ENCODE measurements at places on chromosomes 16 and 17.

- no peak for DNase-seq
Measured at GRCh38 chr16:67426950-67427349, 4.0 kb upstream of the HSD11B2 start.

- peak; percentile 16 for DNase-seq
Measured at GRCh38 chr17:80414508-80414802, 512 bp upstream of the ENDOV start.

DNA sequence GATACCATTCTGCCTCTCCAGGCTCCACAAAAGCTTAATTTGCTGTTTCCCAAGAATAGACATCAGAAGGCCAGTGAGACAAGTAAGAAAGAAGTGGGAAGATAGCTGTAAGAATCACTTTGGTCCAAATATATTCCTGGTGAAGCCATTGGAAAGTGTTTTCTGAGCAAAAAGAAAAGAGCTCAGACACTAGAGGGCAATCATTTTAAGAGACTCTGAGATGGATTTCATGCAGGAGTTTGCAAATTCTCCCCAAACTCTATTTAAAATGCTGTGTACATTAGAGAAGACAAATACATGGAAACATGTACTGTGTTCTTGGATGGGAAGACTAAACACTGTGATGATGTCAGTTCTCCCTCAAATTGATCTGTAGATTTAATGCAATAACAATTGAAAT lies 8.0 kb upstream of the SLC6A2 start:
- DNase-seq = no peak

DNA sequence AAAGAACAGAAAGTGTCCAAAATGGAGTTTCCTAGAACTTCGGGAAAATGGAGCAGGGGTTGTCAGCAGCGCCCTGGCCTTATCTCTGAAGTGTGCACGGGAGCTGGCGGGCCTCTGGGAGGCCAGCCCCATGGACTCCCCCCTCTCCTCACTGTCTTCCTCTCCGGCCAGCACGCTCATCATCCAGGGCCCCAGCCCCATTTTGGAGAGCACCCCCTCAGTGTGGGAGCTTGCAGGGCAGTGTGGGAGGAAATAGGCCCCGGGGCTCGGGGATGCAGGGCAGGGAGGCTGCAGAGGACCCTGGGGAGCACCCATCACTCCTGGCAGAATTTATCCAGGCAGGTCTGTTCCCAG lies 4.9 kb upstream of the PABPN1L start:
- DNase-seq = no peak

GRCh38 chr17:27560668-27561067 lies 70.3 kb upstream of the LGALS9 start:
- DNase-seq = no peak

- no peak for DNase-seq
Measured at GRCh38 chr16:49563666-49564065, 190.1 kb downstream of the C16orf78 start.

GRCh38 chr17:58741121-58741625 lies 14.5 kb upstream of the PPM1E start:
- no peak for DNase-seq

GRCh38 chr16:6574146-6574545 lies 758.5 kb upstream of the RBFOX1 start:
- no peak for DNase-seq

- no peak for DNase-seq
Measured at GRCh38 chr16:17638134-17638533, 167.4 kb upstream of the XYLT1 start.

- no peak for DNase-seq
Measured at GRCh38 chr17:27566671-27567562, 64.1 kb upstream of the LGALS9 start.

- DNase-seq = no peak
Measured at GRCh38 chr17:16878084-16878483, 93.8 kb downstream of the TNFRSF13B start.
